ENCODE measurements at places on chromosomes 6 and 20. TPM values are rescaled to one million over a fixed set of nuclear protein-coding genes. Genes with fewer than 3 reads are reported as not detected.

- peaks cover 6% of the 10 kb centered on the region for H3K4me1 ChIP-seq
- H3K36me3 ChIP-seq = no peaks in the 10 kb centered on the region
- DNase-seq = no peak
- no peaks in the 10 kb centered on the region for H3K27me3 ChIP-seq
These were observed 602.4 kb downstream of the COL12A1 start for GRCh38 chr6:74603322-74604076.

The TREML2 gene
- total RNA-seq = 0.62 TPM

DNA sequence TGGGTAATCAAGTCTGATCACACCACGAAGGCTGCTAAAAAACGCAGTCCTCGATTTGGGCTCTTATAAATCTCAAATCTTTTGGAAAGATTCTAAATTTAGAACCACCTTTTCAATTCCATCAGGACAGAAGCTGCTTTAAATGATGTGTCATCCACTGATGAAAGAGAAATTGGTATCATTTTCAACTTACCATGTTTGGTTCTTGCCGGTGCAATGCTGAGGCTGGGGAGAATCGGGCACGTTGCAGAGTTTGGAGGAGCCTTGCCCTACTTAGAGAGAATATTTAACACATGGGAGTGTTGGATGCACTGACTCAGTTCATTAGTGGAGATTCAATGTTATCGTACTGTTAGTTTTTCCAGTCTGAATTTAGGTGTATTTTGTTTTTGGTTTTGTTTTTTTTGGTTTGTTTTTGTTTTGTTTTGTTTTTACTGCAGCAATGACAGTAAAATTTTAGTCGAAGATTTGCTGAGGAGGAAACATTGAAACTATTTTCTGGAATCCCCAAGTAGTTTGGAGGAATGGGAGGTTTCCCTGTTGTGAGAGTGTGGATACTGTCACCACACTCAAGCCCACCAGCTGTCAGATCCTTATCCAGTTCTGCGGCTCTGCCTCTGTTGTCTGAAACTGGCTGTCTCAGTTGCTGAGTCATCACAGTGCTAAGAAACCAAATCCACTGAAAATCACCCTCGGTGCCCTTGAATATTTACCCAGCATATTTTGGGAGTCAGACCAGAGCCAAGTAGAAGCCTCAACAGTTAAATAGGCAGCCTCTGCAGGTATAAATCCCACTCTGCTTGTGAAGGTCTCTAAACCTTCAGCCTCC is 497.0 kb downstream of the BTBD3 start:
- no peaks in the 10 kb centered on the region for H3K36me3 ChIP-seq
- H3K4me1 ChIP-seq = no peaks in the 10 kb centered on the region
- H3K4me3 ChIP-seq = no peak overlapping the region
- H3K27me3 ChIP-seq = no peaks in the 10 kb centered on the region
- DNase-seq = no peak
- no peak overlapping the region for H3K27ac ChIP-seq

- no peaks in the 10 kb centered on the region for H3K4me1 ChIP-seq
- no peak overlapping the region for H3K4me3 ChIP-seq
- no peak overlapping the region for H3K27ac ChIP-seq
- no peaks in the 10 kb centered on the region for H3K27me3 ChIP-seq
- no peak for DNase-seq
- no peaks in the 10 kb centered on the region for H3K36me3 ChIP-seq
These were observed 598.3 kb upstream of the JAG1 start for GRCh38 chr20:11271920-11272594.

The ME1 gene
- total RNA-seq = 10.9 TPM

The C6orf58 gene
- not detected for total RNA-seq

- peaks cover 9% of the 10 kb centered on the region for H3K36me3 ChIP-seq
- H3K27ac ChIP-seq = no peak overlapping the region
- H3K4me3 ChIP-seq = no peak overlapping the region
- no peaks in the 10 kb centered on the region for H3K27me3 ChIP-seq
- H3K4me1 ChIP-seq = no peaks in the 10 kb centered on the region
These were observed 11.0 kb downstream of the TNFAIP3 start for GRCh38 chr6:137878029-137878428.

- no peak overlapping the region for H3K27ac ChIP-seq
- no peaks in the 10 kb centered on the region for H3K27me3 ChIP-seq
- DNase-seq = no peak
- no peak overlapping the region for H3K4me3 ChIP-seq
- no peaks in the 10 kb centered on the region for H3K4me1 ChIP-seq
These were observed 707.0 kb downstream of the QKI start for GRCh38 chr6:164121527-164121926.

- H3K4me1 ChIP-seq = no peaks in the 10 kb centered on the region
- DNase-seq = no peak
- H3K4me3 ChIP-seq = no peak overlapping the region
- no peaks in the 10 kb centered on the region for H3K27me3 ChIP-seq
These were observed 9.9 kb upstream of the PI16 start for GRCh38 chr6:36944650-36945049.

GRCh38 chr6:156988276-156989158 is 211.3 kb downstream of the ARID1B start:
- no peak overlapping the region for H3K4me3 ChIP-seq
- no peaks in the 10 kb centered on the region for H3K27me3 ChIP-seq
- no peaks in the 10 kb centered on the region for H3K36me3 ChIP-seq

GRCh38 chr20:20894753-20895152 is 182.3 kb upstream of the RALGAPA2 start:
- H3K4me1 ChIP-seq = no peaks in the 10 kb centered on the region
- H3K27ac ChIP-seq = no peak overlapping the region
- H3K36me3 ChIP-seq = no peaks in the 10 kb centered on the region
- H3K4me3 ChIP-seq = no peak overlapping the region
